Activated CD8-positive, alpha-beta T cell treated with anti-CD3 and anti-CD28 coated beads, Interleukin-2, amount 10 ng/mL, durations not matched to agents 7 days and 5 days (primary cell): ENCODE measurements at places on chromosomes 11 and 22. TPM values are rescaled to one million over a fixed set of nuclear protein-coding genes. Genes with fewer than 3 reads are reported as not detected.

- H3K4me1 ChIP-seq: no peaks in the 10 kb centered on the region
- no peaks in the 10 kb centered on the region for H3K36me3 ChIP-seq
- H3K4me3 ChIP-seq: peak overlapping the region; percentile 73
- H3K27me3 ChIP-seq: no peaks in the 10 kb centered on the region
- H3K27ac ChIP-seq: peak overlapping the region; percentile 26
These were observed 49.2 kb downstream of the CNTN5 start for GRCh38 chr11:99069856-99070444.

- H3K36me3 ChIP-seq: no peaks in the 10 kb centered on the region
- H3K4me3 ChIP-seq: no peak overlapping the region
- peaks cover 3% of the 10 kb centered on the region for H3K27me3 ChIP-seq
- DNase-seq: no peak
- peaks cover 14% of the 10 kb centered on the region for H3K4me1 ChIP-seq
These were observed 19.1 kb downstream of the ARHGEF17 start for GRCh38 chr11:73326929-73327811.

DNA sequence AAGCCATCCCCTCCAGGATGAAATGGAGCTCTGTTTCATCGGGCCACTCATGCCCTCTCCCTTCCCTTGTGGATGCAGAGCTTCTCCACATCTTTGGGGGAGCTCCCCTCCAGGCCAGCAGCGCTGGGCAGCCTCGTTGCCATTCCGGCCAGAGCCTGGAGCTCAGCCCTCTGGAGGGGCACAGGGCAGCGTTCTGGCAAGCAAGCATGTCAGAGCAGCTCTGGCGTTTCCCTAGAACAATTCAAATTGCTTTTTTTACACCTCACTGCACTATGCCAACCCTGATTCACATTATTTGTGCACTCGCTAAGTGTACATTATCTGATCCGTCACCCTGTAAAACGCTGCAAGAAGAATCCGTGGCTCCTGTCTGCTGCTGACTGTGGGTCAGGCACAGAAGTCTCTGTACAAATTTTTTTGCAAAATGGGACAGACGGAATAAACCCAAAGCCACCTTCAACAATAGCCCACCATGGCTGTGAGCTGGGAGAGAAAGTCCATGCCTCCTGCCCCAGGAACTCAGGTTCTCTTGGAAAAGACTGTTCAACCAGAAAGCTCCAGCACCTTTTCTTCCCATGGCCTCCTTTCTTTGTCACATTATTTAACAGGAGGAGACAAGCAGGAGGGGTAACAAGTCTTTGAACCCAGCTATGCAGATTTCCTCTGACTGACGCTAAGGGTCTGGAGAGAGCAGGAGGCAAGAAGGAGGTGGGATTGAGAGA is 139.5 kb upstream of the CADM1 start:
- no peak overlapping the region for H3K4me3 ChIP-seq
- no peaks in the 10 kb centered on the region for H3K4me1 ChIP-seq
- H3K27ac ChIP-seq: no peak overlapping the region
- H3K27me3 ChIP-seq: no peaks in the 10 kb centered on the region
- no peak for DNase-seq
- H3K36me3 ChIP-seq: no peaks in the 10 kb centered on the region

The GAL3ST3 gene
- total RNA-seq: not detected

DNA sequence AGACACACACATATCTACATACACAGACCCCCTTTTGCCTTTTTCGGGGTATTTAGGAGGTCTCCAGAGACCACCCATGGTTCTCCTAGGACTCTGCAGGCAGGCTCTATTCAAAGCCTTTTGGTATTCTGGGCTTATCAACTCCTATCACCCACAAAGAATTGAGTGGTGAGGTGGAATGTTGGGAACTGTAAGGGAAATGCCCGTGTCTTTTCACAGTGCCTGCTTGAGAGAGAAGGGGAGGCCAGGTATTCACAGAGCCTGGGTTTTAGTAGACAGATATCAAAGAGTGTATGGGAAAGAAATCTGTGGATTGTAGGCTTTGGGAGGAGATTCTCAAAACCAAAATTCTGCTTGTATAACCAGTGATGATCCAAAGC is 44.0 kb upstream of the CSNK2A3 start:
- H3K27ac ChIP-seq: no peak overlapping the region
- H3K36me3 ChIP-seq: no peaks in the 10 kb centered on the region
- H3K4me1 ChIP-seq: no peaks in the 10 kb centered on the region
- H3K27me3 ChIP-seq: peaks cover 3% of the 10 kb centered on the region
- no peak for DNase-seq

GRCh38 chr11:43962383-43963278 is 20.2 kb downstream of the C11orf96 start:
- H3K27ac ChIP-seq: no peak overlapping the region
- H3K36me3 ChIP-seq: no peaks in the 10 kb centered on the region
- no peak overlapping the region for H3K4me3 ChIP-seq
- peaks cover 33% of the 10 kb centered on the region for H3K27me3 ChIP-seq
- H3K4me1 ChIP-seq: no peaks in the 10 kb centered on the region
- DNase-seq: no peak

GRCh38 chr11:130217133-130218031 is 57.8 kb downstream of the ST14 start:
- H3K4me3 ChIP-seq: no peak overlapping the region
- H3K36me3 ChIP-seq: no peaks in the 10 kb centered on the region
- no peaks in the 10 kb centered on the region for H3K4me1 ChIP-seq
- DNase-seq: no peak
- H3K27me3 ChIP-seq: peaks cover 8% of the 10 kb centered on the region
- H3K27ac ChIP-seq: no peak overlapping the region

DNA sequence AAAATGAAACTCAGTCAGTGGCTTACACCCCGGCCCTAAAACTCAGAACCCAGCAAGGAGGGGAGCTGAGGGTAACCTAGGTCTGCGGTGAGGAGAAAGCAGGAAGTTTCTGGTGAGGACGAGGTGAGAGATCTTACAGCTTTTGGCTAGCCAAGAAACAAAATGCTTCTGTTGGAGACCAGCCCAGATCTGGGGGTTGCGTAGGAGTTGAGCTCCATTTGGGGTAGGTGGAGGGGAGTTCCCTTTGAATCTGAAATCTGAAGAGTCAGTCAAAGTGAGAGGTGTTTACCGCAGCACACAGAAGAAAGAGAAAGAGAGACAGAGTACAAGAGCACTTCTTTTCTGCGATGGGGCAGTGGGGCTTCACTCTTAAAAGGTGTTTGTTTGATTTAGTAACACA is 29.6 kb downstream of the EHF start:
- H3K27me3 ChIP-seq: peaks cover 61% of the 10 kb centered on the region
- peaks cover 20% of the 10 kb centered on the region for H3K4me1 ChIP-seq
- H3K36me3 ChIP-seq: no peaks in the 10 kb centered on the region
- peak overlapping the region; percentile 67 for H3K27ac ChIP-seq
- peak overlapping the region; percentile 32 for H3K4me3 ChIP-seq

GRCh38 chr11:113113801-113114704 is 152.8 kb downstream of the NCAM1 start:
- no peaks in the 10 kb centered on the region for H3K4me1 ChIP-seq
- H3K27me3 ChIP-seq: peaks cover 2% of the 10 kb centered on the region
- no peaks in the 10 kb centered on the region for H3K36me3 ChIP-seq
- H3K4me3 ChIP-seq: no peak overlapping the region
- DNase-seq: peak; percentile 21

The CDC42EP1 gene
- total RNA-seq: 0.21 TPM

GRCh38 chr11:30545507-30545906 is 40.6 kb downstream of the MPPED2 start:
- H3K27ac ChIP-seq: no peak overlapping the region
- no peaks in the 10 kb centered on the region for H3K4me1 ChIP-seq
- no peaks in the 10 kb centered on the region for H3K36me3 ChIP-seq
- no peak overlapping the region for H3K4me3 ChIP-seq

DNA sequence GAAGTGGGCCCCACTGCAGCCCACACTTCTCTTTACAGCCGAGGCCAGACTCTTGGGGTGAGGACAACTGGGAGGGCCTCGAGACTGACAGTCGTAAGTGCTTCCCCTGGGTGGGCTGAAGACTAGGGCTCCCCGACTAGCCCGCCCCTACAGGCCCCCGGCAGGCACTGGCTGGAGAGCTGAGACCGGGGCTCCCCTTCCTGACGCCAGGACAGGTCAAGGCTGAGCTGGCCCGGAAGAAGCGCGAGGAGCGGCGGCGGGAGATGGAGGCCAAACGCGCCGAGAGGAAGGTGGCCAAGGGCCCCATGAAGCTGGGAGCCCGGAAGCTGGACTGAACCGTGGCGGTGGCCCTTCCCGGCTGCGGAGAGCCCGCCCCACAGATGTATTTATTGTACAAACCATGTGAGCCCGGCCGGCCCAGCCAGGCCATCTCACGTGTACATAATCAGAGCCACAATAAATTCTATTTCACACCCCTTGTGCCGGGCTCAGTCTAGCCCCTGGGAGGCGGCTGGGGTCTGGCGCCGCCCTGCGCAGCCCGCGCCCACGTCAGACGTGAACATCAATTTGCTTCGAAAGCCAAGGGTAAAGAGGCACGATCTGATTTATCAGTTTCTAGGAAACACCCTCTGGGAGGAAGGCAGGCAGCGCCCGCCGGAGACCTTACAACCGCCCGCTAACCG is 13.5 kb downstream of the SCYL1 start:
- DNase-seq: no peak
- H3K4me3 ChIP-seq: peak overlapping the region; percentile 28
- no peak overlapping the region for H3K27ac ChIP-seq
- peaks cover 17% of the 10 kb centered on the region for H3K4me1 ChIP-seq

DNA sequence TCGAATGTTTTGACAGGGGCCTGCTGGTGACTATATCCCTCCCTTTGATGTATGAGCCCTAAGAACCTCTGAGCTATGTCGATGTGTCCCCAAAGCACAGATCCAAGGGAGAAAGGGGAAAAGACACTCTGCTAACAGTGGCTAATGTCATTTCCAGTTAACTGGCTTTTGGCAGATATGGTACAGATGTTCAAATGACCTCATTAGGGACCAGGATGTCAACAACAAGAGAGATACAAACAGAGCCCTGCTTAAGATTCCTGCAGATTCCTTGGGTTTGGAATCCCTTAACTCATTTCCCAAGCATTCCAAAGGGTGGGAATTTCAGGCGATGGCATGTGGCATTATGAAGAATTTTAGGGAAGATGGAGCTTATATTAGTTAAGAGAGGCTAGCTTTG is 517.3 kb downstream of the SOX6 start:
- H3K4me3 ChIP-seq: no peak overlapping the region
- no peaks in the 10 kb centered on the region for H3K27me3 ChIP-seq
- H3K27ac ChIP-seq: no peak overlapping the region

- no peaks in the 10 kb centered on the region for H3K4me1 ChIP-seq
- peaks cover 6% of the 10 kb centered on the region for H3K27me3 ChIP-seq
- DNase-seq: no peak
- H3K4me3 ChIP-seq: no peak overlapping the region
- no peak overlapping the region for H3K27ac ChIP-seq
These were observed 42.3 kb upstream of the NECTIN1 start for GRCh38 chr11:119771172-119771770.

DNA sequence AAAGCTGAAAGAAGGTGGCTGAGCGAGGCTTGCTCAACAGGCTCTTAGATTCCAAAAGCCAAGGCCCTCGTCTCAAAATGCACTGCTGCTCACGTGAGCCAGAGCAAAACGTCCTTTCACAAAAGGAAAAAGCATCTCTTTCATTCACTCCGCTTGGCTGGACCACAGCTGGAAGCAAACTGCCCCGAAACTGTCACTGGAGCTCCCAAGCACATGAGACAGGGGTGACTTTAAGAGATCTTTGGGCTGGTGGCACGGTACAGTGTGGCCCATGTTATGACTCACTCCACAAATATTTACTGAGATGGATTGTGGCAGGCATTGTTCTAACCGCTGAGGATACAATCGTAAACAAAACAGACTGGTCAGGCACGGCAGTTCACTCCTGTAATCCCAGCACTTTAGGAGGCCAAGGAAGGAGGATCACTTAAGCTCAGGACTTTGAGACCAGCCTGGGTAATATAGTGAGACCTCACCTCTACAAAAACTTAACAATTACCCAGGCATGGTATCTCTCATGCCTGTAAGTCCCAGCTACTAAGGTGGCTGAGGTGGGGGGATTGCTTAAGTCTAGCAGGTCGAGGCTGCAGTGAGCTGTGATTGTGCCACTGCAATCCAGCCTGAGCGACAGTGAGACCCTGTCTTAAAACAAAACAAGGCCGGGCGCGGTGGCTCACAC is 3.6 kb downstream of the PLA2G6 start:
- H3K36me3 ChIP-seq: peaks cover 2% of the 10 kb centered on the region
- H3K4me3 ChIP-seq: no peak overlapping the region
- no peak for DNase-seq
- H3K27ac ChIP-seq: peak overlapping the region; percentile 52

- no peaks in the 10 kb centered on the region for H3K36me3 ChIP-seq
- no peak for DNase-seq
- no peak overlapping the region for H3K4me3 ChIP-seq
- peaks cover 3% of the 10 kb centered on the region for H3K4me1 ChIP-seq
These were observed 43.2 kb upstream of the BLID start for GRCh38 chr11:122159173-122159721.

DNA sequence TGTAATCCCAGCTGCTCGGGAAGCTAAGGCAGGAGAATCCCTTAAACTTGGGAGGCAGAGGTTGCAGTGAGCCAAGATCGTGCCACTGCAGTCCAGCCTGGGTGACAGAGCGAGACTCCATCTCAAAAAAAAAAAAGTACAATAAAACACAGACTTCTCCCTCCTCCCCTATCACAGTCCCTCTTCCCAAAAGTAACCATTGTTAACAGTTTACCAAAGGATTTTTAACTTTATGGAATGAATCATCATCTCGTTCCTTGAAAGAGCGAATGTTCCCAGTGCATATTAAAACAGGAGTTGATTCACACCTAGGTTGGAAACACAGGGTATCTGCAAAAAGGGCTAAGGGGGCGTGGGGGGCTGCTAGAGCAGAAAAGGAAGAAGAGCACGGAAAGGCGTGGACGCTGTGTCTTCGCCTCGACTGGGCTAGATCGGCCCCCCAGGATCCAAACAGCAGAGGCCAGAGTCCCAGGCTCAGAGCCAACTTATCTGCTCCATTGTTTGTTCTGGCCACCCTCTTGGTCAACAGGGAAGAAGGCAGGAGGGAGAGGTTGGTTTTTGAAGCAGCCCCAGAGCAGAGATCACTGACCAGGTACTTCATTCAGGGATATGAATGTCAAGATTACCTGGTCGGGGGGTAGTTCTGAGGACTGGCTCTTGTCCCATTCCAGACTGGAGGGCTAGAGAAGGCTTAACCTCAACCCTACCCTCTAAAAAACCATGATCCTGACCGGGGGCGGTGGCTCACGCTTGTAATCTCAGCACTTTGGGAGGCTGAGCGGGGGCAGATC is 2.1 kb upstream of the AHNAK start:
- H3K27me3 ChIP-seq: peaks cover 24% of the 10 kb centered on the region
- no peak for DNase-seq
- peaks cover 4% of the 10 kb centered on the region for H3K36me3 ChIP-seq
- H3K4me1 ChIP-seq: peaks cover 63% of the 10 kb centered on the region
- H3K4me3 ChIP-seq: no peak overlapping the region

- H3K4me3 ChIP-seq: no peak overlapping the region
- no peaks in the 10 kb centered on the region for H3K27me3 ChIP-seq
- no peak for DNase-seq
- no peaks in the 10 kb centered on the region for H3K4me1 ChIP-seq
- no peak overlapping the region for H3K27ac ChIP-seq
These were observed 16.3 kb upstream of the ARFGAP3 start for GRCh38 chr22:42873356-42873755.

- H3K27ac ChIP-seq: no peak overlapping the region
- H3K36me3 ChIP-seq: no peaks in the 10 kb centered on the region
- no peaks in the 10 kb centered on the region for H3K27me3 ChIP-seq
- no peak for DNase-seq
- H3K4me1 ChIP-seq: no peaks in the 10 kb centered on the region
- no peak overlapping the region for H3K4me3 ChIP-seq
These were observed 123.2 kb downstream of the KCNQ1OT1 start for GRCh38 chr11:2576549-2576948.

GRCh38 chr22:45968751-45969413 is 8.1 kb downstream of the WNT7B start:
- H3K27ac ChIP-seq: no peak overlapping the region
- no peaks in the 10 kb centered on the region for H3K36me3 ChIP-seq
- peaks cover 3% of the 10 kb centered on the region for H3K4me1 ChIP-seq
- H3K4me3 ChIP-seq: no peak overlapping the region
- H3K27me3 ChIP-seq: peaks cover 35% of the 10 kb centered on the region

The GAB4 gene
- total RNA-seq: not detected
